ENCODE measurements at places on chromosomes 5 and 9.

GRCh38 chr5:137727623-137728022, 8.3 kb downstream of the KLHL3 start:
- DNase-seq: no peak

DNA sequence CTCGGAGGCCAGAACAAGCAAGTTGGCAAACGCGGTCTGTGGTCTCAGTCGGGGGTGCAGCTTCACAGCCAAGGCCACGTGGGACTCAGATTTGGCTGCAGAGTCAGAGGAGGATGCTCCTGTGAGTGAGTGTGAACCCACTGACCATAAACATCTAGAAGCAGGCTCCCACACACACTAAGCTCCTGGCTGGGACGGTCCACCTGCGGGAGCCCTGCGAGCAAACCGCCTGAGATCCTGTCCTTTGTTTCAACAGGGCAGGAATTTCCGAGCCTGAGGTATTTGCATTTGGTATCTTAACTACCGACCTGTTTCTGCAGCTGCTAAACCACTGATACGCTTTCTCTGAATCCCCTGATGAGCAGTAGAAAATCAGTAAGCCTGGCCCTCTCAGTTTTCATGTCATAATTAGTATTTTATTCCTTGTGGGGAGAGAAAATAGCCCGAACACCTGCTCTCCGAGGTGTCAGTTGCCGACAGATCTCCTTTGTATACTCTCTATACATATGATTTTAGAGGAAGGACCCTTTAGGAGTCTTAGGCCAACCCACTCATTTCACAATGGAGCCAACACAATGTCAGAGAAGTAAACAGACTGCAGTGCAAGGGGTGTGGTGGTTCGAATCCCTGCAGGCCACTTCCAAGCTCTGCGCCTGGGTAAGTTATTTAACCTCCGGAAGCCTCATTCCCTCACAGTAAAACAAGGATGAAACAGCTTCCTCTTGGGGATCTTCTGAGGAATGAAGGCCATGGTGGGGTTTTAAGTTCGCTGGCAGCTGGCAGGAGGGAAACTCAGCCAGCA, 40.9 kb upstream of the PWWP2A start:
- no peak for DNase-seq

DNA sequence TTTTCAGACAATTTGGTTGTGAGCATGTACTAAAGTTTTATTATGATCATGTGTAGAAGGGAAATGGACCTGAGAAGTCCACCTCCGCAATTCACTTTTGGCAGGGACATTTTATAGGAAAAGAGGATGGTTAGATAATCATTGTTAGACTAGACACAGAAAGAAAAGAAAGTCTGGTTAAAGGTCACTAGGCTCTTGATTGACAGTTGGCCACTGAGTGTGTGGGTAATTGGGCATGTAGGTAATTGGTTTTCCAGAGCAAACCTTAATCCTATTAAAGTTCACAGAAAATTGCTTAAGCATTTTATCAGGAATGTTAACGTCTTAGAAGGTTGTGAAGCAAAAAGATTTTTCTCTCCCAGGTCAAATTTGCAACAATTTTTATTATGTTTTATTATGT, 158.5 kb upstream of the CLINT1 start:
- no peak for DNase-seq

DNA sequence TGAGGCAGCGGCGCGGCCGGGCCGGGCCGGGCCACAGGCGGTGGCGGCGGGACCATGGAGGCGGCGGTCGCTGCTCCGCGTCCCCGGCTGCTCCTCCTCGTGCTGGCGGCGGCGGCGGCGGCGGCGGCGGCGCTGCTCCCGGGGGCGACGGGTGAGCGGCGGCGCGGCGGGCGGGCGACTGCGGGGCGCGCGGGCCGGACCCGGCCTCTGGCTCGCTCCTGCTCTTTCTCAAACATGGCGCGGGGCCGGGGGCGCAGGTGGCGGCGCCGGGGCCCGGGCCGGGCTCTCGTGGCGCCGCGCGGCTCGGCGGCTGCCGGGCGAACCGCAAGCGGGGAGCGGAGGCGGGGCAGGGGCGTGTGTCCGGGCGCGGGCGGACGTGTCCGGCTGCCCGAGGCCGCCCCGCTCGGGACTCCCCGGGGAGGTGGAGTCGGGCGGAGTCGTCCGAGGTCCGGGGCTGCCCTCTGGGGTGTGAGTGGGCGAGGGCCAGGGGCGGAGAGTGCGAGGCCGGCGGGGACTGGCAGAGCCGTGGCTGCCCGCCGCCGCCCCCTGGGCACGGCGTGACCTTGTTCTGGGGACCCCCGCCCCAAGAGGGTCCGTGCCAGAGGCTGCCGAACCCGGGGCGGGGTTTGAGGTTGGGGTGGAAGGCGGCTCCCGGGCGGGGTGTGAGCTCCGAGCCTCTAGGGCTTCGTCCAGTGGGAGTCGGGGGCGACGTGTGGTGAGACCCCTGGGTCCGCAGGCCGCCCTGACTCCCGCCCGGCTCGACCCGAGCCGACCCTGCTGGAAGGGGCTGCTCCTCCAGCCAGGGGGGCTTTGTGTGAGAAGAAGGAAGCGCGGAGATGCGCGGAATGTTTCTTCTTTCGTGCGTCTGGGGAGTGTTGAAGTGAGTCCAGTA, 485 bp downstream of the TGFBR1 start:
- no peak for DNase-seq

DNA sequence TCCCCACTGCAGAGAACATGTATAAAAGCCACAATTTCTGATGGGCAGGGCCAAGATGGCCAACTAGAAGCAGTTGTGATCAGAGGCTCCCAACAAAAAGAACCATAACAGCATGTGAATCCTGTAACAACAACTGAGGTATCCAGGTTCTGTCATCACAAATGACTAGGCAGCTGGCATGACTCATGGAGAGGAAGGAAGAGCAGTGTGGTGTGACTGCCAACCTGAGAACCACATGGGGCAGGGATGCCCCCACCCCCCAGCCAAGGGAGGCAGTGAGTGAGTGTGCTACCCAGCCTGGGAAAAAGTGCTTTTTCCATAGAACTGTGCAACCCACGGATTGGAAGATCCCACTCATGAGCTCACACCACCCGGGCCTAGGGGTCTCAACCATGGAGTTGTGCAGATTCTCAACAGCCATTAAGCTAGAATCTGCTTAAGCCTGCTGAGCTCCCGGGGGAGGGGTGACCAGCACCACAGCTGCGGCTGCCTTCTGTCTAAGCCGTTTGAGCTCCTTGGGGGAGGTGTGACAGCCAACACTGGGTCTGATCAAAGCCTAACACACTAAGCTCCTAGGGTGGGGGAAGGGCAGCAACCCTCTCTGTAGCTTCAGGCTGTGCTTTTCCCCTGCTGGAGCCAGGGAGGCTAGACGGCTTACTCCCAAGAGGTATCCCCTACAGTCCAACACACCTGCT, 80.1 kb upstream of the DMAC1 start:
- no peak for DNase-seq

- DNase-seq: no peak
Observed at GRCh38 chr5:53067641-53068040, 41.9 kb downstream of the MOCS2 start.

- DNase-seq: no peak
Observed at GRCh38 chr9:72134801-72135200, 14.4 kb upstream of the GDA start.

DNA sequence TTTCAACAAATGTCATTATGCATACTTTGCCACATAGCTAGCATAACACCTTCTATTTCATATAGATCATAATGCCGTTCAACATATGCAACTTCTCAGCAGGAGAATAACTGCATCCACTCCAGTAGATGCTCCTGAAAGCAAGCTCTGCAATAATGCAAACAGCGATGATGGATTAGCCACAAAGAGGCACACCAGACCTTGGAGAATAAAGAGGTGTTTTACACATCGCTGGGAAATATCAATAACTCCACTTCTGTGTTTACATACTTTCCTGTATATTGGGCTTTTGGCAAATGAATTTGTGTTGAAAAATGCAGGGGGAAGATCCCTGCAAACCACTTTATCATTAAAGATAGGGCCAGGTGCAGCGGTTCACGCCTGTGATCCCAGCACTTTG, 271.5 kb upstream of the PANK3 start:
- DNase-seq: no peak

- peak; percentile 16 for DNase-seq
Observed at GRCh38 chr9:92669527-92669889, 423 bp downstream of the IPPK start.

- DNase-seq: no peak
Observed at GRCh38 chr5:123450114-123450513, 26.9 kb upstream of the CEP120 start.

- DNase-seq: no peak
Observed at GRCh38 chr9:34674440-34674839, 12.0 kb upstream of the CCL27 start.

- no peak for DNase-seq
Observed at GRCh38 chr9:121929893-121930875, 162.9 kb downstream of the TTLL11 start.

DNA sequence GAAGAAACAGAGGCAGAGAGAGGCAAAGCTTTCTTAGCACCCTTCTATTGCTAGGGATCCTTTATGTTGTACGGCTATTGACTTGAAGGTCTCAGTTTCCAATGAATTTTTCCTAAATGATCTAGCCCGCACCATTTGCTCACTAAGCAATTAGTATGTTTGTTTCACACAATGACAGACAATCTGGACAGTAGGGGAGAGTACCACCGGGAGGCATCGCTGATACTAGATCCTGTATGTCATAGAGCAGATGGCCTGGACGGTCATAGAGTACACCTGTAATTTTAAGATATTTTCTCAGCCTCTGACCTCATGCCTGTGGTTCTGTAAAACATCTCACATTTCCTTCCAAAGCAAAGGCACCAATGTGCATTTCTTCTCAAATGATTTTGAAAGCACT, 194.3 kb downstream of the TLE4 start:
- DNase-seq: no peak

GRCh38 chr5:153829510-153830065, 209.1 kb downstream of the FAM114A2 start:
- DNase-seq: no peak

GRCh38 chr5:90985341-90985740, 397.8 kb downstream of the ARRDC3 start:
- no peak for DNase-seq

- DNase-seq: no peak
Observed at GRCh38 chr9:122223435-122223834, 5.3 kb downstream of the LHX6 start.

DNA sequence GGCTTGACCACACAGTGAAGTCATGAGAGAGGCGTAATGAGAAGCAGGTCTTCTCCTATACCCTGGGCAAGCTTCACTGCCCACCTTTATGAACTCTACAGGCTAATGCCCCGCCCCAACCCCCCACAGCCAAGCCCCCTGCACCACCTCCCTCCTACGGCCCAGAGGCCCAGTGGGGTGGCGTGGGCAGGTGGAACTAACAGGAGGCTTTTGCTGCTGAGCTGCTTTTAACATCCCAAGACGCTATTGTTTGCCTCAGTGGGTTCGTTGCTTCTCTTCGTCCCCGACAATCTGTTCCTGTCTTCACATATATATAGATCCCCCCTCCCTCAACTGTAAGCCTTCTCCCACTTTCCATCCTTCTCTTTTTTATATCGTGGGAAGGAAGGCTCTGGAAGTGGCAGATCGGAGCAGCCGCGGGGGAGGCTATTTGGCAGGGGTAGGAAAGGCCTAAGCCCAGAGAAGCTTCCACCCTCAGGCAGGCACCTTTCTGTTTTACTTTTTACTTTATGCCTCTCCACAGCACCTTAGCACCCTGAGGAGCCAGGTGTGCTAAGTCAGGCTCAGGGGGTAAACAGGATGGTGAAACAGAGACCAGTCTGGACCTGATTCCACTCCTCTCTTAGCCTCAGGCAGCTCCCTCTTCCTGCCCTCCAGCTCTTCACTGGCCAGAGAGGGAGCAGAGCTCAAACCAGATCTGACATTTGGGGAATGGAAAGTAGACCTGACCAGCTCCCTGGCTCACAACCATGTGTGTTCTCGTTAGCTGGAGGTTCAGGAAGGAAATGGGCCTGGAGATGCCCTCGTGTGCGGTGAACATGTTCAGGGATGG, 26.5 kb downstream of the CD74 start:
- DNase-seq: no peak
